ENCODE measurements at places on chromosomes 6 and 20.
A peak's percentile ranks its signal among the peaks of the same experiment; 100 is the strongest.

DNA sequence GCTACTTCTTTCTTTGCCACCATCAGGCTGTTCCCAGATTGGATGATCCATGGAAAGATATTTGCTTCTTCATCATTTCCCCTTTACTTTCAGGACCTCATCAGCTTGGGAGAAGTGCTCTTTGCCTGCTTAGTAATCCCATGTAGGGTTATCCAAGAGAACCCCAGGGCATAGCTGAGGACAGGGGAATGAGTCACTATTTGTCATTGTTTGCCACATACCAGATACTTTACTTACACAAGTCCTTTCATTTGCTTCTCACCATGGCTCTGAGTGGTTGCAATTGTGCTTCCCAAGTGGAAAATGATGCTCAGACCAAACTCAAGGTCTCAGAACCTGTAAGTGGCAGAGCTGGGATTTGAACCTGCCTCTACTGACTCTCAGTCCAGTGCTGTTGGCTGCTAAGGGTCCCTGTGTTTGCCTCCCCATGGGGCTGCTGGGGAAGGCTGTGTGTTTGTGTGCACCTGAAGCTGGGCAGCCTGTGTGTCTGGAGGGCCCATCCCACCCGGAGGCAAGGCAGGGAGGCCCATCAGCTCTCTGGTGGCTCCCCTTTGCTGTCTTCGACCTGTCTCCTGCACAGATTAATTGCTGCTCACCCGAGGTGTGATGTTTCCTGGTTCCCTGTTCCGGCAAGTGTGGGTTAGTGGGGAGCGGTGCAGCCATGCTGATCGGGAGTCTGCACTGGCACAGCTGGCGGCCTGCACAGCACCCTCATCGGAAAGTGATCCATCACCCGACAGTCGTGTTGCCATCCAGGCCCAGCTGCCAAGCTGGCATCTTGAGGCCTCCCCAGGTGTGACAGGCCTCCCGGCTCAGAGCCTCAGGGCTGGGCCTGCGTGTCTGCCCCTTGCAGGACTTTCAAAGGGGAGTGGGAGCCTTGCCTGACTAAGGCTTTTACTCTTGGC lies 228.8 kb downstream of the DHX35 start:
- no peak for DNase-seq

GRCh38 chr6:97128507-97128906 lies 154.5 kb downstream of the MMS22L start:
- DNase-seq = no peak

DNA sequence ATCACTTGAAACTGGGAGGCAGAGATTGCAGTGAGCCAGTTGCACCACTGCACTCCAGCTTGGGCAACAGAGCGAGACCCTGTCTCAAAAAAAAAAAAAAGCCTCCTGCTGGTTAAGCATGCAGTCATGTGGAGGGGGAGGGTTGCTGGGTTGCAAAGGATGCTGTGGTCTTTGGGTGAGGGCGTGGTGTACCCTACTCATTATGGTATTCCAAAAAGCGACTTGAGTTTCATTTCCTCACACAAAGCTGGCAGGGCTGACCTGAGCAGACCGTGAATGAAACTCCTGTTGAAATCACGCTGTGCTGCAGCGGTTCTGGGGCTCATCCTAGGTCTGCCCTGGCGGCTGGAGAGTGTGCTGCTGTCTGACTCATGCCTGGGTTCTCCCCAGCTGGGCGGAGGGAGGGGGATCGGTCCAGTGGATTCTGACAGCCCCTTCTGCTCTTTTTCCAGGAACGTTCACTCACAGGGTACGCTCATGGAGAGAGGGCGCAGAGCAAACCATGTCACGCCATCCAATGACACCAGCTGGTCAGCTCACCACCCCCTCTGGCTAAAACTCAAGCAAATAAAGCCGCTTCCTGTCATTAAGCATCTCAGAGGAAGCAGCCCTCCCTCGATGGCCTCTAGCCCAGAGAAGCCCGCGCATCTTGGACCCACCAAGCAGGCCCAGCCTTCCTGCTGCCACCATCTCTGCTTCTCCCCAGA lies 166.2 kb downstream of the SCML4 start:
- peak; percentile 87 for DNase-seq

DNA sequence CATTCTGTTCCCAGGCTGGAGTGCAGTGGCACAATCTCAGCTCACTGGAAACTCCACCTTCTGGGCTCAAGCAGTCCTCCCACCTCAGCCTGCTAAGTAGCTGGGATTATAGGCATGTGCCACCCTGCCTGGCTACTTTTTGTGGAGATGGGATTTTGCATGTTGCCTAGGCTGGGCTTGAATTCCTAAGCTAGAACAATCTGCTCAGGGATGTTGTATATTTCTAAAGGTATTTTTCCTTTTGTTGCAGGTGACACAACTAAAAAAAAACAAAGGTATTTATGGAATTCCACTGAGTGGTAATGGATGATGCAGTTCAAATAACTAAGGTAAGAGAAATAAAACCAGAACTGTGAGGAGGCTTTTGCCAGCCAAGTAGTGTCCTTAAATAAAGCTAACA lies 49.7 kb downstream of the PTPRA start:
- no peak for DNase-seq

DNA sequence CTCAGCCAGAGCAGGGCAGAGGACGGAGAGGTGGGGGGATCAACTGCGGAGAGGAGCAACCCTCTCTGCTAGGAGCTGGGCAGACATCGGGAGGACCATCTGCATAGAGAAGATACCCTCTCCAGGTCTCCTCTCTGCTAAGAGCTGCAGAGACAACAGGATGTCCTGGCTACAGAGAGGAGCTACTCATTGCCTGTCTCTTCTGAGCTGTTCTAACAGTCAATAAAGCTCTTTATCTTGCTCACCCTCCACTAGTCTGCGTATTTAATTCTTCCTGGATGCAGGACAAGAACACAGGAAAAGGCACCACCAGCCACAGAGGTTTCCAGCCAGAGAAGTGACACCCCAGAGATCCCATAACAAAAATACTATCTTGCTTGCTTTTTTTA lies 871.1 kb upstream of the GJE1 start:
- no peak for DNase-seq

DNA sequence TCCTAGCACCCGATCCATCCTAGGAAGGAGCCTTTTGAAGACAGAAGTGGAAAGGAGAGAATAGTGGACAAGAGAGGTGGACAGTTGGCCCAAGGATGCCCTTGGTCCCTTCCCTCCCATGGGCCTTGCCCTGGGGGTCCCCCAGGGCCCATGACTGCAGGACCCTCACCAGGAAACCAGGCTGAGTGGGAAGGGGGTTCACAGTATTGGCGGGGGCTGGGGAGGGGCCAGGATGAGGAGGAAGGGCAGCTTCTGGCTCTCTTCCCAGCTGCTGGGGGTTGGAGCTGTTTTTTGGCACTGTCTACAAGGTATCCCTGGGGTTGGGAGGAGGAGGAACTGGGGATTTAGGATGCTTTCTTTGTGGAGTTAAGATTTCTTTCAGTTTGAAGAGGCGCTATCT lies 4.0 kb upstream of the DSN1 start:
- DNase-seq = no peak

- DNase-seq = no peak
Observed at GRCh38 chr6:14804785-14805210, 441.1 kb upstream of the JARID2 start.

- DNase-seq = no peak
Observed at GRCh38 chr20:10800288-10800687, 126.5 kb upstream of the JAG1 start.
